NCI-H146 (cell line): ENCODE measurements at places on chromosomes 2 and 18.

GRCh38 chr2:56130463-56131070, 53.2 kb upstream of the CCDC85A start:
- DNase-seq: peak; percentile 21

DNA sequence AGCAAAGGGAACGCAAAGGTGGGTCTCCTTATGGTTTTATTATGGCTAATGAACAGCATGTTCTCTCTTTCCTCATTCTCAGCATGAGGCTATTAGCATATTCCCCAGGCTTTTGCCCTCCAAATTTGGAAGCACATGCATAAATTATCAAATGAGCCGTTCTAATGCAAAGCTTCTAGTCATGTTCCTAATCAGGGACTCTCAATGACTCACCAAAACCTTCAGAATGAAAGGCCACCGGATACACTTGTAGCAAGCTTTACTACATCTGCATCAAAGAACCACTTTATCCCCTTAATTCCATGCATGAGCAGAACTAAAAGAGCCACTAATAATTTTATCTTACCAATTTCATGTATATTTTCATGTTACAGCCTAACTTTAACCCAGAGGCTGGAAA, 310.5 kb downstream of the LRATD1 start:
- DNase-seq: no peak

DNA sequence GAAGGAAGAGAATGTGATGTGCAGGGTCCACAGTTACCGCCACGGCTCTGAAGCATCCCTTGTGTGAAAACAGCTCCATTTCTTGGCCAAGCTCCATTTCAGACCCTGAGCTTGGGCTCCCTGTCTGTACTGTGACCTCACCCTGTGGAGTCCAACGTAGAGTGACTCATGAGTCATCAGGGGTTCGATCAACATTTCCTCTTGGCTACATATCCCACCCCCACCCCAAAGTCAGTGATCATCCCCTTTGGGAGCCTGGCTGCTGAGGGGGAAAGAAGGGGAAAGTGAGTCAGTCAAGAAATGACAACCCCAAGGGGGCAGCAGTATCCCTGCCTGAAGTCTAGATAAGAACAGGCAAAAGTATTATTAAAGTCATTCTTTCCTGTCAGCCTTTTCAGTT, 62.2 kb downstream of the PAPOLG start:
- no peak for DNase-seq

DNA sequence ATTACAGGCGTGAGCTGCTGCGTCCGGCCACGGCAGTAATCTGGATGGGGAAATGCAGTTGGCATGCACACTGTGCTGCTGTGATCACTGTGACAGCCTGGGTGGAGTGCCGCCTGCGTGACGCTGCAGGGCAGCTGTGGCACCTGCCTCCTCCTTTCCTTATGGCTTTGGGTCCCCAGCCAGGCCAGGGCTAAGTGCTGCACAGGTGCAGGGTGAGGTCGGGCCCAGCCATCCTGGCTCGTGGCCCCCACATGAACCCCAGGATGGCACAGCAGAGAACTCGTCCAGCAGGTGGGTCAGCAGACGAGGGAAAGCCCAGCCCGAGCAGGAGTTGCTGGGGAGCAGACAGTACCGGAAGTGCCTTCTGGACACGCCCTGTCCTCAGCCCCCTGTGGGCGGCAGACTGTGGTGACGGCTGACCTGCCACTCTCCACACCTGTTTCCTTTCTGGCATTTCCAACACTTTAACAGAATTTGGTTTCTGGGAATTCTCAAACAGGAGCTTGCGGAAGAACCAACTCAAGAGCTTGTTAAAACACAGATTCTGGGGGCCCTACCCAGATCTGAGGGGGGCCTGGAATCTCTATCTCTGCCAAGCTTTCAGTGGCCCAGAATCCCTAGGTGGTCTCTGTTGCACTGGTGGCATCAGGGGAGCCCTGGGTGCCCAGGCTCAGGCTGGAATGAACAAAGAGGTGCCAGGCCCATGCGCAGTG, 16.9 kb downstream of the HS1BP3 start:
- DNase-seq: no peak

- no peak for DNase-seq
These were observed 37.4 kb upstream of the CYP20A1 start for GRCh38 chr2:203201426-203201825.

DNA sequence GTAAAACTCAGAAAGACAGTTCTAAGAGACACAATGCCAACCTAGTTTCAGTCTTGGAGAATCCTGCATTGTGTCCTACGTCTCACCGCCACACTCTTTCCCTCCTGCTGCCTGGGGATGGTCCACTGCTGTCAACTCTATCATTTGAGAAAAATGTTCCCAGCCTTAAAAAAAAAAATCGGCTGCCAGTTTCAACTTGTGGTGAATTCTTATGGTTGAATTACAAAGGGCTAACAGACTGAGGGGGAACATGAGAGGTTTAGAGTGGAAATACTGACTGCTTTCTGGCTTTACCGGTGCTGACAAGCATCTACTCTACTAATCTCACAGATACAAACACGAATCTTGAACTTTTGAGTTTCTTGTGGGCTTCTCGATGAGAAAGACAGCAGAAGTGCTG, 74.0 kb downstream of the NAB1 start:
- no peak for DNase-seq

DNA sequence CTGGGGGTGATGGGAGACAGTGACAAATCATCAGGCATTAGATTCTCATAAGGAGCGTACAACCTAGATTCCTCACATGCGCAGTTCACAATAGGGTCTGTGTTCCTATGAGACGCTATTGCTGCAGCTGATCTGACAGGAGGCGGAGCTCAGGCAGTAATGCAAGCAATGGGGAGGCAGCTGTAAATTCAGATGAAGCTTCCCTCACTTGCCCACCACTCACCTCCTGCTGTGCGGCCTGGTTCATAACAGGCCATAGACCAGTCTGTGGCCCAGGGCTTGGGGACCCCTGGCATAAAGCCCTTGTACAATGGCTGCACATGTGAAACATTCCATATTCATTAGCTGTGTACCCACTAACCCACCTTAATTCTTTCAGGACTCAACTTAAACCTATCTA, 18.0 kb downstream of the NMUR1 start:
- no peak for DNase-seq

- DNase-seq: no peak
These were observed 820.5 kb upstream of the POU3F3 start for GRCh38 chr2:104033399-104033798.

GRCh38 chr2:60079562-60079961, 473.9 kb downstream of the BCL11A start:
- no peak for DNase-seq
